ENCODE measurements at places on chromosomes 12 and 14.

GRCh38 chr12:105363890-105364289 is 33.4 kb downstream of the C12orf75 start:
- no peak for DNase-seq

DNA sequence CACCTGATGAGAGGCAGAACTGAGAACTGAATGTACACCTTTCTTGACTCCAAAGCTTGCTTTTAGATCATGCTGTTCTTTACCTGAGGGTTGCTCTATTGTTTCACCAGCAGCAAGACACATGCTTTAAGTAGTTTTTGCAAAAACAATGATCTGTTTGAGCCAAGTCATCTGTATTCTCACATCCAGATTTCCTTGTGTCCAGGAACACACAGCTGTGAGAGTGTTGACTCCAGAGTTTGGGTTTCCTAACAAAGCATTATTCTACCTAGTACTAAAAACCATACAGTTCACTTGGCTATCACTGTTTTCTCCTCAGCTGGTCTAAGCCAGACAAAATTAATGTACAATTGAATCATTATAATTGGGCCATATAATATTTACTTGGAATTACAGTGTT is 120.4 kb downstream of the STAB2 start:
- no peak for DNase-seq

- no peak for DNase-seq
These were observed 231.0 kb upstream of the HMGA2 start for GRCh38 chr12:65593239-65593701.

DNA sequence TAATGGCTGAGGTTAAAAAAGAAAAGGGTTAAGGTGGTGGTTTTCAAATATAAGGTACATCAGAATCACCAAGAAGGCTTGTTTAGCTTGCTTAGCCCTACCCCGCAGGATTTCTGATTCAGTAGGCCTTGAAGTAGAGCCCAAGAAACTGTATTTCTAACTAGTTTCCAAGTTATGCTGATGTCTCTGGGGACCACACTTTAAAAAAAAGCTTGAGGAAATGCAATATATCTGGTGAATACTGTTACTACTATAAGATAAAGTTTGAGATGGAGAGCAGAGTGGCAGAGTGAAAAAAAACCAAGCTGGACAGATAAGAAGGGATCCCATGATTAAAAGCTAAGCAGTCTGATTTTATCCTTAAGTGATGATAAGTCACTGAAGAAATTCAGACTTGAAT is 18.3 kb upstream of the GXYLT1 start:
- DNase-seq = no peak

GRCh38 chr12:132040906-132041606 is 91.3 kb downstream of the EP400 start:
- no peak for DNase-seq

- DNase-seq = no peak
These were observed 86.3 kb downstream of the ASCL1 start for GRCh38 chr12:103043531-103044486.

- DNase-seq = no peak
These were observed 10.3 kb downstream of the RBM23 start for GRCh38 chr14:22908601-22909000.

DNA sequence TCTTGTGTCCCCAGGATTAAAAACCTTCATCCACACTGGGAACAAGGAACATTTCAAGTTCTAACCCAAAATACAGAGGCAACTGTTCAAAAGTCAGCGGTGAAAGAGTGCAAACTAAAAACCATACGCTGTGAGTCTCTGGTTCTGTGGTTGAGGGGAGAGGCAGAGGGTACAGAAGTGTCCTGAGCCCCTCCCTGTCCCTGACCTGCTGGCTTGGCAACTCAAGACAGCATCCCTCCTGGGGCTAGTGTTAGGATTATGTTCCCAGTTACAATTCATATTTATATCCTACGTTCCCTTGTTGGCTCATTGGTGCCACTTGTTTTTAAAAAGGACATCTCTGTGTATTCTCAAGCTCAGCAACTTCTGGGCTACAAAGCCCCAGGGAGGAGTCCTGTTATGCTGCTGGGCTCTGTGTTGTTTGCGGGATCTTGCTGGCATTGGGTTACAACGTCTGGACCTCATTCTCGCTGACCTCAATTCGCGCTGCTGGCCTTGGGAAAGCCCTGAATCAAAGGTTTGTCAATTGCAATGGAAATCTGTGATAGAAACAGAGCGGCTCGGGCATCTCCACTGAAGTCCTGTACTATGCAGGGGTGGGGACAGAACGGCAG is 420.8 kb downstream of the FUT8 start:
- DNase-seq = no peak

DNA sequence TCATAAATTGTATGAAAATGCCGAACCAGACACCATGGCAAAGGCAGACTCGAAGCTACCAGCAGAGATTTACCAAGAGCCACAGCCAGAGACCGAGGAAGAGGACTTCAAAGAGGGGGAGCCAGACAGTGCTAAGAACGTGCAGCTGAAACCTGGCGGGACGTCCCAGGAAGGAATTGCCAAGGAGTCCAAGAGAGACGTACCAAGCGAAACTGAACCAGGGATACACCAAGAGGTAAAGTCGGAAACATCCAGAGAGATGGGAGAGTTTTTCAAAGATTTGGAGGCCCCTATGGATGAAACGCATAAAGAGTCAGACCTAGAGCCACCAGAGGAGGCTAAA is 294 bp downstream of the SAMD15 start:
- no peak for DNase-seq

- no peak for DNase-seq
These were observed 1.1 kb downstream of the GXYLT1 start for GRCh38 chr12:42143452-42144157.

GRCh38 chr12:26786865-26787514 is 46.0 kb downstream of the ITPR2 start:
- DNase-seq = peak; percentile 82

DNA sequence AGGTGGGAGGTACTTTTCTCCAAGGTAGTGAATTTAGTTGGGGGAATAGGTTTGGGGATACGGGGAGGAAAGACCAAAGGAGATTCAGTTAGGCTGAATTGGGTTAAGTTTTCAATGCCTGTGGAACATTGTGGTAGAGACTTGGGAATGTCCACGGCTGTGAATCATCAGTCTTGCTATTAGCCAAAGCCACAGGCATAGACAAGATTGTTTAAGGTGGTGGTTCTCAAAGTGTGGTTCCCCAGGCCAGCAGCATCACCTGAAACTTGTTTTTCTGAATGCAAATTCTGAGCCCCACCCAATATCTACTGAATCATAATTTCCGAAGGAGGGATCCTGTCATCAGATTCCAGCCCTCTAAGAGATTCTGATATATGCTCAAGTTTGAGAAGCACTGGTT is 316.2 kb downstream of the EGLN3 start:
- no peak for DNase-seq

DNA sequence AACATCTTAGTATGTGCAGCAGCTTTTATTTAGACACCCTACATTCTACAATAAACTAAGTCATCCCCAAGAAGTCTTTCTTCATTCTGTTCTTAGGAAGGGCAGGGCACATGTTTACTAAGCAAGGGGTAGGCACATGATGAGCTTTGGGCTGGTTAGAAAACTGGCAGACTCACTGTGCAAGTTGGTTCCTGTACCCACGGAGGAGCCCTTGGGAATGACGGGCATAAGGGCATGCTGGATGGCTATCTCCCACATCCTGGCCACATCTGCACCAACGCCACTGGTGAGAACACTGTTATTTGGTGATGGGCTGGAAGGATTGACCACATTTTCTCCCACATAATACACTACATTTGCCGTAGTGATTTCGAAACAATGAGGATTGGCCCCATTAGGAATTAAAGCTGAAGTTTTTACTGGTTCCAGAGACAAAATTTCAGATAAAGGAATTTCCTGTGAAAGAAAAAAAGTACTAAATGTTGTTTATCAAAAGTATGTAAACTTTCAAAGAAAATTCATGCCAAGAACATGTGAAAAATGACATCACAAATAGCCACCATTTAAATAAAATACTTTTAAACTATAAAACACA is 297.0 kb downstream of the PRKD1 start:
- DNase-seq = no peak

DNA sequence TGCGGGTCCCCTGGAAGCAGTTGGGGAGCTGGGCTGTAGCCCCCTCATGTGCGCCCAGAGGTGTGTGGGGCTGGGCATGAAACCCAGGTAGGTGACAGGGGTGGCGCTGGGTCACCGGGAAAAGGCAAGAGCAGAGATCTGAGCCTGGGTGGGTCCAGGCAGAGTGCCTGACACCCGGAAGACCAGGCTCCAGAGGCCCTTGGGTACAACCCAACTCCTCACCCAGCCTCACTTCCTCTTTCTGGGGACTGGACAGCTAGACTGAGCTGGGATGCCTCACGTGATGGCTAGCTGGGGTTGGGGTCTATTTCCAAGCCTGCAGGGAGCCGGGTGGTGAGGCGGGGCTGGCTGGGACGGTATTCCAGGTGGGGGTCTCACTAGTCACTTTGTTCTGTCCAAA is 16.3 kb upstream of the CYP46A1 start:
- no peak for DNase-seq

DNA sequence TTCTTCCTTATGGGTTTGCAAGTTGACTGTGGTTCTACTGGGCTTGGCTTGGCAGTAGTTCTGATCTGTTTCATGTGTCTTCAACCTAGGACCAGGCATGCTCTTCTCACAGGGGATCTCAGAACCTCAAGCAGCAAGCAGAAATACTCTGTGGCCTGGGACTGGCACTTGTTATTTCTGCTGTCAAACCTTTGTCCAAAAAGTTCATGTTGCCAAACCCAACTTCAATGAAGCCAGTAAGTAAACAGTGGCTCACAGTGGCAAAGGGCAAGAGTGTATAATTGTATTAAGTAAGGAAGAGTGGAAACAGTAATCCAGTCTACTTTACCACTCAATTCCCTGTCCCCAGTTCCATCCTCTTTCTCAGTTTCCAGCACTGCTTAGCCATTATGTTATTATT is 15.7 kb upstream of the HMGA2 start:
- DNase-seq = no peak

GRCh38 chr12:46847001-46847400 is 21.2 kb upstream of the SLC38A4 start:
- DNase-seq = no peak

GRCh38 chr14:88611878-88612277 is 49.0 kb downstream of the ZC3H14 start:
- DNase-seq = no peak

GRCh38 chr14:92495027-92495426 is 18.6 kb upstream of the RIN3 start:
- DNase-seq = no peak

- no peak for DNase-seq
These were observed 6.2 kb downstream of the RARG start for GRCh38 chr12:53225635-53226424.

- DNase-seq = no peak
These were observed 1084.7 kb downstream of the SLC6A15 start for GRCh38 chr12:83827860-83828259.

GRCh38 chr12:3753544-3754284 is 805 bp upstream of the CRACR2A start:
- no peak for DNase-seq

GRCh38 chr12:126667339-126667738 is 1599.6 kb upstream of the TMEM132C start:
- DNase-seq = no peak

- no peak for DNase-seq
These were observed 356.2 kb downstream of the SNAPC1 start for GRCh38 chr14:62118461-62118860.

DNA sequence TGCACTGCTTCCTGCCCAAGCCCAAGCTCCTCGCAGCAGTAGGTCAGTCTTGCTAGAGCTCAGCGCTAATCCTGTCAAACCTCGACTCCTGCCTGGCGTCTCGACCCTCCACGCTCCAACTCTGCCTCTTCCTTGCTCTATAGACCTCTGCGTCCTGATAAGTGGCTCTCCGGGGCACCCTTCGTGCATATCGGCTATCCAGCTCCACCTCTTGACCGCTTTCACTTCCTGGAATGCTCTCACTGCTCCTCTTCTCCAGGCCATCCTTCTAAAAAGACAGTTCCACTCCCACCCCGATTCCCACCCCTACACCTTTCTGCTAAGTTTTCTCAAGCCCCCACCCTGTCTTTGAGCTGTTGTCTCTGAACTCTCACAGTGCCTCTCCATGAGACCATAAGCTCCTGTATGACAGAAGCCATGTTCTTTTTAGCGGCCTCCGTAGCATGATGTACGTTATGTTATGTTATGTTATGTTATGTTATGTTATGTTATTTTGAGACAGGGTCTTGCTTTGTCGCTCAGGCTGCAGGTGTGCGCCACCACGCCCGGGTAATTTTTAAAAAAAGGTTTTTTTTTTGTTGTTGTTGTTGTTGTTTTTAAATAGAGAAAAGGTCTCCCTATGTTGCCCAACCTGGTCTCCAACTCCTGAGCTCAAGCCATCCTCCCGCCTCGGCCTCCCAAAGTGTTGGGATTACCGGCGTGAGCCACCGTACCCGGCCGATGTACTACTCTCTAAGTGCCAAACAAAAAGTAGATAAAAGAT is 601 bp downstream of the COX14 start:
- DNase-seq = no peak

- no peak for DNase-seq
These were observed 48.9 kb upstream of the DLK1 start for GRCh38 chr14:100677554-100678468.

- no peak for DNase-seq
These were observed 28.7 kb upstream of the CPNE8 start for GRCh38 chr12:38934078-38934584.

- DNase-seq = peak; percentile 93
These were observed 295.7 kb upstream of the PRKD1 start for GRCh38 chr14:30223385-30223785.

- DNase-seq = no peak
These were observed 298.4 kb downstream of the SYT1 start for GRCh38 chr12:79162948-79163347.

DNA sequence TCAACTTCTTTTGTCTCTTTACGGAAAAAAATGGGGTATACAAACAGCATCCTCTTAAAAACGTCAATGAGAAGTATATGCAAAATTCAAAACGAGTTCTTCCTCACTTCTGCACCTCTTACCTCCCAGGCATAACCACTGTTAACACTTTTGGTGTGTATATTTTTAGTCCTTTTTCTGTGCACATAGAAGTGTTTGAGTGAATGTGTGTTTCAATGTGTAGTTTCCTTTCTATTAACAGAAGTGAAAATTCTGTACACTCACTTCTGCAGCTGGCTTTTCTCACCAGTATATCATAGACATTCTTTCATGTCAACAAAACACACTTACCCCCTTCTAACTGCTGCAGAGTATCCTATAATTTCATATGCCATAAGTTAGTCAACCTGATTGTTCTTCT is 5.4 kb downstream of the UBR7 start:
- no peak for DNase-seq

DNA sequence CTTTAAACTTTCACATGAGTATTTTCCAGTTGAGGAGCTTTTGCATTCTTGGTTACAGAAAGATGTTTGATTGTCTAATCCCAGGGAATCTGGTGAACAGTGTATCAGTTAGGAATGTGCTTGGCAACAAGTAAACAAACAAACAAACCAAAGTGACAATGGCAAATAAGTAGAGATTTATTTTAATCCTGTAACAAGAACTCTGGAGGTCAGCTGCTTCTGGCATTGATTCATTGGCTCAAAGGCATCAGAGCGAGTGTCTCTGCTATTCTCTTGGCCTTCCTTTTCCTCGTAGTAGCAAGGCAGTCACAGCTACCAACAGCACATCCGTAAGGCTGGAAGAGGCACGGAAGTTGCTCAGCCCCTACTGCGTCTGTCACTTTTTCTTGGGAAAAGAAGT is 37.2 kb downstream of the CRADD start:
- DNase-seq = no peak
